SHP77 (cell line): ENCODE measurements at places on chromosomes 11 and 22.

DNA sequence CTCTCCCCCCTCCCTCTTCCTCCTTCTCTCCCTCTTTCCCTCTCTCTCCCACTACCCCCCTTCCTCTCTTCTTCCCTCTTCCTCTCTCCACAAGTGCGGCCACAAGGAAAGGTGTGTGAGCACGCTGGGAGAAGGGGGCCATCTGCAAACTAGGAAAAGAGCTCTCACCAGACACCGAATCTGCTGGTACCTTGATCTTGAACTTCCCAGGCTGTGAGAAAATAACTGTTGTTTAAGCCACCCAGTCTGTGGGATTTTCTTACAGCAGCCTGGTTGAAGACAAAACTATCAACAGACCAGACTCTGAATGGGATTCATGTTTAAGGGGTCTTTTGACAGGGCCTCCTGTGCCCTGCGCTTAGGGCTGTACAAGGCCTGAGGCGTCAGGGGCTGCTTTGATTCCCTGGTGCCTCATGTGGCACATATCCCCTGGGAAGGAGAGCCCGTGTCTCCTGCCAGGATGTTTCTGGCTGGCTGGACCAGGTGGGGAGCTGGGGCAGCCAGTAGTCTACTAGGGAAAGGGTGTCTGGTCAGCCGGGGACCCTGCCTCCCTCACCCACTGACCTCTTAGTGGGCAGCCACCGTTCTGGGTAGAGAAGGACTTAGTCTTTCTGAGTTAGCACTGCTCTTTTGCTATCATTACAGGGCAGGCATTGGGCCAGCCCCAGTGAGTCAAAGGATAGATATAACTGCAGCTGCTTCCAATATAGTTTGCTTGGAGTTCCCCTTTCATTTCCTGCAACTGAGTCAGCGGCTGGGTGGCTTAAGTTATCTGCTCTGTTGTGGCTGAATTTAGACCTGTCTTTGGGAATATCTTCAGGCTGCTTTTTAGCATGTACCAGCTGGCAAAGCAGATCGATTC lies 6.2 kb downstream of the PANX1 start:
- DNase-seq: no peak

GRCh38 chr11:43880640-43881159 lies at the start of gene ALKBH3:
Gene ALKBH3 (plus strand): TSS chr11:43880831. CDS start chr11:43882653, 1,822 bp downstream.
- DNase-seq: peak; percentile 96

DNA sequence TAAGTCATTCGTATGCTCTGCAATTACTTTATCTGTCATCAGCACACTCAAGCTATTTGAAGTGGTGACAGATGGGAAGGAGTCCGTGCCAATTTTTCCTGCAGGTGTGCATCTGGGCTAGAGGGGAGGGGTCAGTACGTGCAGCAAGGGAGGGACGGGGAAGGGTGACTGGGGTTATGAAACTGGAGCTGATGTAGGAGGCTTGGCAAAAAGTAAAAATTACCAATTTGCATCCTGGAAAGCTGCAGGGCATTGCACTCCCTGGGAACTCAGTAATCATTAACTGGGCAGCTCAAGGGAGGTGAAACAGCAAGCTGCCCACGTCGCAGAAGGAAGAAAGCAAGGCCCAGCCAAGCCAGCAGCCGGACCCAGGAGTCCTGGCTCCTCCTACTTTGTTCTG lies 87.1 kb upstream of the TMEM45B start:
- DNase-seq: peak; percentile 47

DNA sequence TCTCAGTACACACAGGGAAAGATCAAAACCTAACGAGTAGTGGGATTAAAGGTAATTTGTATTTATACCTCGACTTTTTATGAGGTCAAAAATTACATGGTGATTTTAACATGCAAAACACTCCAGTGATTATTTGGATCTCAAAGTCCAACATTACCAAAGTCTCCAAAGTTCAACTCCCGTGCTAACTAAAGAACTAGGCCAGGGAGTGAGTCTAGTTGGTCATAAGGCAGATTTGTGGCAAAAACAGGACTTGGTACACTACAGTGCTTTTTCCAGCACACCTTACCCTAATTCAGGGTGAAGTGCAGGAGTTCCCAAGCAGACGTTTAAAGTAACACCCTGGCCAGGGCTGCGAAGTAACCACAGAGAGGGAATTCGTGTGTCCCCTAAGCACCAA lies 1.1 kb downstream of the PUS3 start:
- no peak for DNase-seq

DNA sequence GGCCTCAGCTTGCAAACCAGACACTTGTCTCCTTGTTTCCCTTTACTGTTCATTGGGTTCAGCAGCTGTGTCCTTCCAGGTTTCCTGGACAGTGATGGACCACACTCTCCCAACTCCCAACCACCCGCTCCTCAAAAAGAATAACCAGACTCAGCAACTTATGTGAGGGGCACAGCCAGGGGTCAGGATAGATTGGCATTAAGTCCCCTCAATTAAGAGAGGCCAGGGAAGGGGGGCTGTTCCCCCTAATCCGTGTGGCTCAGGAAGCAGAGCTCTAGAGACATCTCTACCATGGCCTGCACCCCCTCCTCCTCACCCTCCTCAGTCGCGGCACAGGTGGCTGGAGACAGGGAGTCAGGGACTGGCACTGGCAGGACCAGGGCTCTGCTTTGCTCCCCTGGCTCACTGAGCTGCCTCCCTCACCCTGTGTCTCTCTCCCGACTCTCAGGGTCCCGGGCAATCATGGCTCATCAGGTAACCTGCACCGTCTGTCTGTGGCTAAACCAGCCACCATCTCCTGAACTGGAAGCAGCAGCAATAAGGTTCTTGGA lies 111.7 kb downstream of the ZNF280B start:
- DNase-seq: no peak

DNA sequence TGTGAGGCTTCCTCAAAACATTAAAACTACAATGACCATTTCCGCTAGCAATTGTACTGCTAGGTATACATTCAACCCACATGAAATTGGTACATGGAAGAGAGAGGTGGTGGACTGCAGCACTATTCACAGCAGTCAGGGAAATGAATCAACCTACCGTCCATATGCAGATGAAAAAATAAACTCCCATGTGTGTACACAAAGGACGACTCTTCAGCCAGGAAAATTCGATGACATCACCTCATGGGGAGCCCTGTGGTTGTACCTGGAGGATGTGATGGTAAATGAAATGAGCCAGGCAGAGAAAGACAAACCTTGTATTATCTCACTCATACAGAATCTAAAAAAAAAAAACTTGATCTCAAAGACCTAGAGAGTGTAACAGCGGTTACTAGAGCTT lies 23.3 kb downstream of the RFPL3 start:
- peak; percentile 39 for DNase-seq

DNA sequence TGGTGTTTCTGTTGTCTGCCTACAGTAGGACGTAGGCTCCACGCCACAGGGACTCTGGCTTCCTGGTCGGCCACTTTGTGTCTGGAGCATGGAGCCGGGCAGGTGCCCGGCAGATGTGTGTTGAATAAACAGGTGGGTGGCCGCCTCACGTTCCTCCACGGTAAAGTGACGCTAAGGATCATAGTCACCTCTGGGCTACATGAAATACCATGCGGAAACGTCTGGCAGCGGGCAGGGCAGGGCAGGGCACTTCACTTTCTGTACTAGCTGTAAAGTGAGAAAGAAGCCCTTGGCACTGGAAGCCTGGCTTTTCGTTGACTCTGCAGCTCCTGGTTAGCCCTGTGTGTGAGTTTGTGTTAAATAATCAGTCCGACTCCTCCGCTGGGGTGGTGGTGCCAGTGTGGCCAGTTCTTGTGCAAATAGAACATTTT lies 52.4 kb downstream of the MCM5 start:
- DNase-seq: no peak

DNA sequence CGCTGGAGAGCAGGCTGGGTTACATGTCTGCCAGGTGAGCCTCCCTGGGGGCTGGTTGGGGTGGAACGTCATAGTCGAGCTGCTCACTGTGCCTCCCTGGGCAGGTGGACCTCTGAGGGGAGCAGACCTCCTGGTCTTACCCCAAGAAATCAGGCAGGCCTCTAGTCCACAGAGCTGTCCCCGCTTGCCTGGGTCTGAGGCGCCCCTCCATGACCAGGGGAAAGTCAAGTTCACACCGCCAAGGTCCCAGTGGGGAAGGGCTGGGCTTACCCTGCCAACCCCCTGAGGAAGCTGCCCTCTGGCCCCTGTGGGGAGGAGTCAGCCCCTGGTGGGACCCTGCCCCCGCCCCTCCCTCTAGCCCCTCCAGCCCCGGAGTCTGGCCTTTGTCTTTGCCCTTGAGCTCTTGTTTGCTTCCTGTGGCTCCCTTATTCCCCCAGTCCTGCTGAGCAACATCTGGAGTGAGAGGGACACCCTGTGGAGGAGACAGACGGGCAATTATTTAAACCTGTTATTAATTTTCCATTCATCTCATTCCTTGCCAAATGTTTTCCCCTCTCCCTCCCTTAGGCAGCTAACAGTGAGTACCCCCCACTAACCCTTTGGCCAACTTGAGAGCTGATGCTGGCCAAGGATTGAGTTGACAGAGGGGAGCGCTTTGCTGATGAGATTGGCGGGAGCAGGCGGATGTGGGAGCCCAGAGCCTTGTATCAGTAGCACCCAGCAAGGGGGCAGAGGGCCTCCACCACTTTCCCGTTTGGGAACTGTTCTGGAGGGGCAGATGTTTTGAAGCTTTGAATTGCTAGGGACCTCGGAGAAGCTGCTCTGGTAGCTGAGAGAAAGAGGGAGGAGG lies 83.4 kb downstream of the CEP164 start:
- no peak for DNase-seq

GRCh38 chr11:72578991-72579815 lies 95.0 kb downstream of the PDE2A start:
- DNase-seq: no peak

- no peak for DNase-seq
Observed at GRCh38 chr22:37328017-37328416, 45.7 kb downstream of the CYTH4 start.

DNA sequence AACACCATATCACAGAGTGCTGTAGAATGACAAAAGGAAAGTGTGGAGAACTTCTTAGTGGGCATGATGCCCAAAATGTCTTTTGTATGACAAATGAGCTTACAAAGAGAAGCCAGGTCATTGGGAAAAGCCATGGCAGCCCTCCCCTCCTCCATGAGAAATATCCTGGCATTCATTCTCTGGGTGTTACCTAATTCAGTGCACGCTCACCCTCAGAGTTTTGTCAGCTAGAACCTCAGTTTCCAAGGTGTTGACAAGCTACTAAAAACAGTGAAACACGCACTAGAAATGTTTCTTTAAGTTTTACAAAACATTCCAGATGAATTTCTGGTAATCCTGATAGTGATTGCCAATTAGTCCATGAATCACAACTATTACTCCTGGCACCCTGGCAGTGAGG lies 105.4 kb upstream of the FSHB start:
- no peak for DNase-seq

DNA sequence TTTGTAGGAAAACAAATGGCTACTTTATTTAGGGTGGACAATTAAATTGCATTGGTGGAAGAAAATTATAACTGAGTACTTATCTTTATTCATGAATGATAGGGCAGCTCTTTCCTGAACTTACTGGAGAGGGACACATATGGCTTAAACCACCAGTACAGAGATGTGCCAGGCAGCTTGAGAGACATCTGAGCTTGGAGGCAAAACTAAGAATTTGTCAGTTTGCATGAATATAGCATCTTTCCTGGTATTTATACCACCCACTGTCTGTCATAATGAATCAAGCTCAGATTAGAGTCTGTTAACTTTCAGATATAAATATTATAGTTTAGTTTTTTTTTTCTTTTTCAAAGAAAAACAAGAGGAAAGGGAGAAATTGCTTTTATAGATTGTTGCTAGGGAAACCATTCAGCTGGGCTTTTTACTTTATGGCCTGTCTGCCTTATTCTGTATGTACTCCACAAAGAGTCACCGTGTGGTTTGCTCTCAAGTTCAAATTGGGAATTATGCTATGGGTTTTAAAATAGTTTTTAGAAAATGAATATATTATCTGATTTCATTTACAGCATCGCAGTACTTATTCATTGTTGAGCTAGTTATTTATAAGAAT lies 477.0 kb upstream of the CHORDC1 start:
- no peak for DNase-seq

DNA sequence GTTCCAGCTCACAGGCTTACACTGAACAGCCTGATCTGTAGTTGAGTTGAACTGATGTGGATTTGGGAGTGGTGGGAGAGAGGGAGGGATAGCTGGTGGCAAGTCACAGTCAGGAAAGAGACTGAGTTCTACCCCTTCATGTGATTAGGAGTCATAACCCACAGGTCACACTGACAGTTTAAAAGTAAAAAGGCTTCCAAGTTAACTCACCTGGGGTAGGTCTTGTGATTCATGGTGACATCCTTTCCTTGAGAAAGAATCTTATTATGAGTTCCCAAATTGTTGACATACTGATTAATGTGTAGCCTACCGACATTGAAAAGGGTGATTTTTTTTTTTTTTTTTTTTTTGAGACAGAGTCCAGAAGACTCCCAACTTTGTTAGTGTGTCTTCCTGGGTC lies 5.4 kb downstream of the IZUMO1R start:
- DNase-seq: no peak

DNA sequence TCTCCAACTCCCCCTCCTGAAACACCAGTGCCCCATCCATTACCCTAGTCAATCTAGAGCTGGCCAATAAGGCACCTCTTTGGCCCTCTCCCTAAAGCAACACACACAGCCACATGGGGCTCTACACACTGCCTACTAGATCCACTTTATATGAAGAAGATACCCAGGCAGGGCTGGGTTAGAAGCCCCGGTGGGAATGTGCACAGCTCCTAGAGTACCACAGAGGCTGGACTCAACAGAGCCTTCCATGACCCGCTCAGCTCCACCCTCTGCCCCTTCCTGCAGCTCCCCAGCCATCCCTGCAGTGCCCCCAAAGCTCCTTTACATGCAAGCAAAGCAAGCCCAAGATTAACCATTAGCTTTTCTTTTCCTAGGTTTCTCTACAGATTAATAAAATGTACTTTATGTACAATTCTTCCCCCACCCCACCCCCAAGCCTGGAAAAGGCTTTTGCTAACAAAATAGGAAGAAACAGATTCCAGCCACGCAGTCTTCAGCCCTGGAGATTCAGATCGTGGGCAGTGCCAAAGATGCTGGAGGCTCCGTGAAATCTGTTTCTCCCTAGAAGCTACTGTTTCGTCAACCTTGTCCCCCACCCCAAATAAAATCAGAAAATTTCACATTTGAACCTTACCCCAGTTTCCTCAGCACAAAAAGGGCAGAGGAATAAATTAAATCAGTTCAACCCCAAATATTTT lies 51.8 kb downstream of the IGSF9B start:
- DNase-seq: no peak

DNA sequence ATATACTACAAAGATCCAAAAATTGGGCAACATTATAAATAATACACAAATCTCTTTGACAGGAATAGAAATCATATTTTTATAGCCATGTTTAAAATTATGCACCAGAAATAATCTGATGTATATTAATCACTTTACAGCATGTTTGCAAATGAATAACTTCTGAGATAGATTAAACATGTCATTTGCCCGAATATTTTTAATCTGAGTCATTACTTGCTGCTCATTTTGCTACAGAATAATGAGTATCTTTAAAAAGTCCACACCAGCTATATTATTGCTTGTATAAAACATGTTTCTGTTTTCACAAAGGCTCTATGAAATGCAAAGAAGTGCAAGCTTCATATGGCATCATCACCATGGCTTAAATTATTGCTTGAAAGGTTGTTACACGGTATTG lies 336.8 kb downstream of the GUCY1A2 start:
- no peak for DNase-seq

DNA sequence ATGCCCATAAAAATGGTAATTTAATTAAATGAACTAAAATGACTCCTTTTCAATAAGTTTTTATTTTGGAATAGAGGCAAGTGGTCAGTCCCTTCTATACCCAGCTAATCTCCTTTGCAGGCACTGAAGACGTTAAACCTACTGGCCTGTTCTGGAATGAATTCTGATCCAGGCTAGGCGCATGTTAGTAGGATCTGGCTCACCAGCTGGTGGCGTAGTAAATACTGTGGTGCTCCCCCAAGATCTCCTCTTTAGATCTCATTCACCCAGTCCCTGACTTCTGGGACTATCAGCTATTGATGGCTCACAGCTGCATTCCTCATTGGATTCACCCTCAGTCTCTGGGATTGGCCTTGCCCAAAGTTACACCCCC lies 173.7 kb upstream of the DDI1 start:
- no peak for DNase-seq
